ENCODE measurements at places on chromosomes 6 and 20. TPM values are rescaled to one million over a fixed set of nuclear protein-coding genes. Genes with fewer than 3 reads are reported as not detected.

Gene ENPP1
- 30.9 TPM for total RNA-seq

Gene CLPSL1
- not detected for total RNA-seq

Gene GPSM3
- 7.8 TPM for total RNA-seq

Gene BRD2
- total RNA-seq, result 122 TPM

Gene MRPS10
- 27.1 TPM for total RNA-seq

Gene NINL
- 27.0 TPM for total RNA-seq

Gene SPATS1
- total RNA-seq, result not detected

Gene THEMIS
- 0.18 TPM for total RNA-seq

Gene CLDN20
- 0.29 TPM for total RNA-seq

Gene HLA-DOB
- total RNA-seq, result 0.88 TPM
